Ecto neural progenitor cell (in vitro differentiated cells): ENCODE measurements at places on chromosomes 16 and 17.

DNA sequence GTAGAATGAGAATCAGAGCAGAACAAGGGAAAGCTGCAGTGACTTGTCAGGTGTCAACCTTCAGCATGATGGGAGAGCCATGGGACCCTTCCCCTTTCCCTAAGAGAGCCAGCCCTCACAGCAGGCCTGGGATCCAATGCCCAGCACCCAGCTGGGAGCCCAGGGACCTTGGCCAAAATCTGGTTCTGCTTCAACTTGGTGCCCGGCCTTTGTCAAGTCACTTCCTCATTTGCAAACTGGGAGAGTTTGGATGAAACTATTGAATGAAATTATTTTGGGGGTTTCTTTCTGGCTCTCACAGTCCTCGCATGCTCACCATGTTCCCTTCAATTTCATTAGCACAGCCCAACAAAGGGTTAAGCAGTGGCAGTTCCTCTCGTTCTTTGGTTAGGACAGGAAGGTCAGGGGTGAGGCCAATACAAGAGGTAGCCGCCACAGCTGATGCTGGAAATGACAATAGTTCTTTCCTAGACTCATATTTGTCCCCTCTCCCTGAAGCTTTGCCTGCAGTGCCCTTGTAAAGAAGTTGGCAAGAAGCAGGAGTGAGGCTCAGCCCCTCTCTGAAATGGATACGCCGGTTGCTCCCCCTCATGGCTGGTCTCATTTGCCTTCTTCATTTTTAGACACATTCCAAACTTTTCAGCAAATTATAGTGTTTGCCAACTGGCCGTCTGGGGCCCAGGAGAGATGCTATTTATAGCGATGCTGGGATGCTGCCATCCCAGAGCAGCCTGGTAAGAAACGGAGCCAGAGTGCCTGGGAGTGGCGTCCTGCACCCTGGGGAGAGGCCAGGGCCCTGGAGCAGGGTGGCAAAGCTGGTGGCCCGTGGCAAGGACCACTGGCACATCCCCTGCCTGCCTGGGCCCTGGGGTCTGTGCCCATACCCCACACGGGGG is 34.5 kb upstream of the MEOX1 start:
- no peak for DNase-seq

DNA sequence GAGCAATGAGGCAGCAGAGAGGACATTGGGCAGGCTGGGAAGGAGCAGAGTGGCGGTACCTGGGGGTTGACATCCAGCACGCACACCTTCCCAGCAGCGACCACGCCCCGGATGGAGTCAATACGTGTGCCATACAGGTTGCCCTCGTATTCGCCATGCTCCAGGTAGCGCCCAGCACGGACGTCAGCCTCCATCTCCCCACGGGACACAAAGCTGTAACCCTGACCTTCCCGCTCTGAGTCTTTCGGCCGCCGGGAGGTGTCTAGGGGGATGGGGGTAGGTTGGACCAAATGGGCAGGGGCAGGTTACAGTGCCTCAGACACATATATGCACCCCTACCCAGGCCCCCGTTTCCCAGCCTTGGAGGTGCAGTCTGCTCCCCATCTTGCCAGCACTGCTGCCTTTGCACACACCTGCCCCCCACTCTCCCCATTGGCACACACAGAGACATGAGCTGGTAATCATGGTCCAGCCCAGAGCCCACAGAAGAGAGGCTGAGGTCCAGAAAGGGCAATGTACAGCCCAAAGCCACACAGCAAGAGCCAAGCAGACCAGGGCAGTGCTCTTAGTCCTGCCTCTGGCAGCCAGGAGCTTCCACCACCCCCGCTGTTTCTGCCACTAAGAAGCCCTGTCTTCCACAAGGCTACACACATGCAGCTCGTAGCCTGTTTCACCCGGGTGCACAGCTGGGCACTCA is 27.5 kb downstream of the MPP2 start:
- DNase-seq, result no peak

GRCh38 chr17:17036524-17036998 is 5.7 kb upstream of the MPRIP start:
- DNase-seq, result no peak

GRCh38 chr17:4604111-4604644 is 19.8 kb downstream of the SMTNL2 start:
- no peak for DNase-seq

GRCh38 chr16:14321542-14321941 is 250.4 kb downstream of the MRTFB start:
- no peak for DNase-seq

DNA sequence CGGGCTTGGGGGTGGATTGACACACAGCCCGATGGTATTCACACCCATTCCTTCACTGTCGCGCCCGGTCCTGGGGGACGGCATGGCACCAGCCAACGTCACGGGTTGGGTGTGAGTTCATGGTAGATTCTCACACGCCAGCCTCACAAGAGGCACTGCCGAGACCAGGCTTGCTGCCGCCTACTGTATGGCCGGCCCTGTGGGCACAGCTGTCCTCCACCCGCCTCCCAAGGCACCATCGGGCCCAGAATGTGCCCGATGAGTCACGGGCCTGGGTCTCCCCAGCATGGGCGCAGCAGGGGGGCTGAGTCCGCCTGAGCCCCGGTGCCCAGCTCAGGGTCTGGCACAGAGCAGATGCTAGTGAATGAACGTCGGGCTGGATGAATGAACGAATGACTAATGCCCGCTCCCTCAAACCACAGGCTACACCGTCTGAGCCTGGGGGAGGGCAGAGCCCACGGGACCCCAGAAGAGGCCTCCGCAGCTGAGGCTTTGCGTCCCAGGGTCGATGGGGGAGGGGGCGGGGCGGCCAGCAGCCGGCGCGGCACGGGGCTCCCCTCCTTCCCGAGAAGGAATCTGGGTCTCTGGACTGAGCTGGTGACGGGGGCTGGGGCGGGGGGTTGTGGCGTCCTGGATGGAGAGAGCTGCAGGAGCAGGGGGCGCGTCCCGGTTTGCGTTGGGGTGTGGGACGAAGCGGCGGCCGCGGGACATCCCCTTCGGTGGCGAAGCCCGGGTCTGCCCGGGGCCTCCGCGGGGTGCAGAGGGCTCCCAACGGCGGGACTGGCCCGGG is 829 bp downstream of the PITPNM3 start:
- DNase-seq, result peak; percentile 76

DNA sequence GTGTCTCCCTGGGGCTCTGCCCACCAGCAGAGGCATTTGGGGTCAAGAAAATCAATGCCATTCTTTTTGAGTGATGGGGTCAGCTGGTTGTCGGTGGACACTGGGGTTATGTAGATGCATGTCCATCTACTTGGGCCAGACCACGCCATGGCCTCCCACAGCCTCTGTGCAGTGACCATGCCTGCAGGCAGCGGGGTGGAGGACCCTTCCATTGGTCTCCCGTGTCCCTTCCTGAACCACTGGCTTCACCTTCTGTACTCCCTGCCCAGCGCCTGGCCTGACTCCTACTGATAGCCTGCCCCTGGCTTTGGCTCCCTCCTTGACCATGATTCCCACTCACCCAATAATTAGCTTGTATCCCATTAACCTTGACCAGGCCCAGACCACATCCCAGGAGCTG is 28.0 kb upstream of the SPNS3 start:
- no peak for DNase-seq

DNA sequence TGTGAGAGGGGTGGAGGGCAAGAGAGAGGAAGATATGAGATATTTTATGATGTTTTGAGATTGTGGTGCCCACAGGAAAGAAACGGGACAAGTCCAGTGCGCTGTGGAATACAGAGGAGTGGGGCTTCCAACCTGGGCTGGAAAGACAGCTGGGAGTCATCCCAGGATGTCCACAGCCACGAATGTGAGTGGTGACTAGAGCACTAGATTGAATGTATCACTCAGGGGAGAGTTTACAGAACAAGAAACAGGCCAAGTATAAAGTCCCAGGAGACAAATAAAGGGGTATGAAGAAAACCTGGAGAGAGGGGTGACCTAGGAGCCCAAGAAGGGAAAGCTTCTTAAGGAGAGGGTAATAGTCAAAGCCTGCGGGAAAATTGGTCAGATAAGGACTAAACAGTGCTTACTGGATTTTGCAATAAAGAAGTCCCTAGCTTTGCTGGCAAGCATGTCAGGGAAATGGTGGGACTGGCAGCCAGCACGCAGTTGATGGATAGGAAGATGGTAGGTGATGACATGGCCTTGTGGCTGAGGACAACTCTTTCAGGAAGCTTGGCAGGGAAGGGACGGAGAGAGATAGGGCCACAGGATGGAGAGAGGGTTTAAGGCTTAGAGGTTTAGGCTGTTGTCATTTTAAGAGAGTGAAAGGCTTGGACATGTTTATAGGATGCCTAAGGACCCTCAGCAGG is 114.5 kb downstream of the AXIN2 start:
- no peak for DNase-seq

DNA sequence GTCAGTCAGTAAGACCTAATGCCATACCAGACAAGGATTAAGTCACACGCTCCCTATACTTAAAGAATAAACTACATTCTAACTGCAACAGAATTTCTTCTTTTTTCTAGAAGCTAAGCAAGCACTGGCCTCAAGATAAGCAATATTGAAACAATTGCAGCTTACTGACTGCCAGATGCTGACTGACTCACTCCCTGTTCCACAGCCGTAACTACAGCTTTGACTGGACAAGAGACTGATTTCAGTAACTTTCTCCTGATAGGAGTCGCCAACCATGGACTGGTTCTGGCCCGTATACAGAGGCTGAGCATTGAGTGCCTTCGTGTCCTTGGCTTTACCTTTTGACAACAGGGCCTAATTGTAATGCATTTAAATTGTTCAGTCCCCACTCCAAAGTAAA is 67.9 kb downstream of the TRIM37 start:
- no peak for DNase-seq

GRCh38 chr16:1791943-1792812 is 1.3 kb downstream of the IGFALS start:
- DNase-seq, result no peak

DNA sequence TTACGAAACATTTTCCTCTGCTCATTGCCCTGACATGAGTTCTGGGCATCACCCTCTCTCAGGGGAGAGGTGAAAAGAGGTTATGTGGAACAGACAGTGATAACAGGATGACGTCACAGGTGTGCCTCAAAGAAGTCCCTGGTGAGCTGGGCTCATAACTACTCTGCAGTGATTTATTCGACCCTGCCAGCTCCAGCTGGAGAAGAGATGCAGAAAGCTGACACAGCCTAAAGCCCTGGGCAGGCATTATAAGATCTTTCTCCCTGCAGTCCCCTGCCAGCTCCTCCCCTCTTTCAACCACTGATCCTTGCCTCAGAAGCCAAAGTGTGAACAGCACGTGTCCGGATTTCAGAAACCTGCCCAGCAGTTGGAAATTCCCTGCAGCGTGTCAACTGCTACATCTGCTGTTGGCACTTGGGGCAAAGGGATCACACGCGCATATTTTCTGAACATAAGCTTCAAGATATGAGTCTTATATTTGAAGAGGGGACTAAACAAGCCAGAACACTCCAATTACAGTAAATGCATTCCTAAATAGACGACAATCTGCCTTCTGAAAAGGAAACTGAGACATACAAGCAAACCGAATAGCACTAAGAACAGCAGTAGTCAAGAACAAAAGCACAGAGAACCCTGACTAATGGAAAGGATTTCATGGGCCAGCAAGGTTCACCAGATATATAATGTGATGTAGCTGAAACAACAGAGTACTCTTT is 80.5 kb downstream of the SMG6 start:
- no peak for DNase-seq

GRCh38 chr17:61567045-61567802 is 23.8 kb downstream of the NACA2 start:
- no peak for DNase-seq

DNA sequence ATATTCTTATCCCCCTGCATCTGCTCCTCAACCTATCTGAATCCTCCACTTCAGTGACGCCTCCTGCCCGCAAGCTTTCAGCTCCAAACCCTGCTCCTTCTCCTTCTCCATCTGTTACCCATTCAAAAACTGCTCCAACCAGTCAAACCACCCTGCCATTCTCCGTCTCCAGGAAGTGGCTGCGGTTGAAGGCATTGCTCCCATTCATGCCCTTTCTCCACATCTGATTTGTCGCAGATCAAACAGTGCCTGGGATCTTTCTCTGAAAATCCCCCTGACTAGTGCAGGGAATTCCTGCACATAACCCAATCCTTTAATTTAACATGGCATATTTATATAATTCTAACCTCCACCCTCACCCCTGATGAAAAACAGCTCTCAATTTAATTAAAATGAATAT is 56.3 kb downstream of the SLFN5 start:
- no peak for DNase-seq

- DNase-seq, result peak; percentile 87
These were observed 90.5 kb upstream of the SOX9 start for GRCh38 chr17:72030067-72030899.

DNA sequence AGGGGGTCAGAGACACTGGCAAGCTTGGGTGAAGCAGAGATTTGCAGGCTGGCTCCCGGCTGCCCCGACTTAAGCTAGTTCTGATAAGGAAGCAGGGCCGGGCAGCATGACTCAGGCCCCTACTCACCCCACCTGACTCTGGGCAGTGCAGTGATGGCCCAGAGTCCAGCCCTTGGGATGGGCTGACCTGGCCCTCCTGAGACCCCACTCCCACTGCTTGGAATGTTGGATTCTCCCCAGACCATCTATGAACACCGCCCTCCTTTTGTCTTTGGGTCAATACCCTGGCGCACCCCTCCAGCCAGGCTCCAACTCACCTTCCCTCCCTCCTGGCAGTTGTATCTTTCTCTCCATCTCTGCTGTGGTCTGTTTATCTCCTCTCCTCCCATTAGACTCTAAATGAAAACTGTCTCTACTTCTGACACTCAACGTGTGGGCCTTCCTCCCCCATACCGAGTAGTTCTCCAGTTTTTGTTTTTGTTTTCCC is 21.0 kb downstream of the LGALS3BP start:
- DNase-seq, result no peak

GRCh38 chr16:17026600-17027242 is 444.0 kb downstream of the XYLT1 start:
- DNase-seq, result no peak

DNA sequence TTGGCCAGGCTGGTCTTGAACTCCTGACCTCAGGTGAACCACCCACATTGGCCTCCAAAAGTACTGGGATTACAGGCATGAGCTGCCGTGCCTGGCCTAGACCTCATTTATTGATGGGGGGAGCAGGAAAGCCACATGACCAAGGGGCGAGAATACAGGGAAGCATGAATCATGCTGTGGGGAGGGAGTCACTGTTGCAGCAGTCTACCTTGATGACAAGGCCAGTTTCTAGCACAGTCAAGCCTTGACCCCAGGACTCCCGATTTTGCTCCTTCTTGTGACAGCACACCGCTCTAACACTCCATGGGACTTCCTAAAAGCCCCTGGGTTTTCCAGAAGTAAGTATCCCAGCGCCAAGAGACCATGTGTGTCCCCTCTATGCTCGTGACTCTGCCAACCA is 42.9 kb upstream of the IRF8 start:
- no peak for DNase-seq

- no peak for DNase-seq
These were observed 96.3 kb downstream of the CYLD start for GRCh38 chr16:50838165-50838564.

DNA sequence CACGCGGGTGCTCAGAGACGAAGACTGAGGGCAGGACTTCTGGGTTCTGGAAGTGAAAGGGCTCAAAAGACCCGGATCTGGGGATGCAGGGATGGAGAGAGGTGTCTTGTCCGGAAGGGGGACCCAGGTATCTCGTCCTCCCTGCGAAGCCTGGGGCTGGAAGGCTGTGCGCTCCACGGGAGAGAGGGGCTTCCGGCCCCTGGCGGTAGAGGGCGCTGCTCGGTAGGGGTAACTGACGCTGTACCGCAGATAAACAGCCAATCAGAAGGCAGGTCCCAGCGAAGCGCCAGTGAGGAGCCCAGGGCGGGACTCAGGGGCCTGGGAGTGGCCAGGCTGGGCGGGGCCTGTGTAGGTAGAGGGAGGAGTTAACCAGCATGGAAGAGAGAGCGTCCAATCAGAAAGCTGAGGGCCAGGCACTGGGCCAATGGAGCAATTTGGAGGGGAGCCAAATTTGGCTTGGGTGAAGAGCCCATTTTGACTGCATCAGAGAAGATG is 804 bp downstream of the TGFB1I1 start:
- DNase-seq, result no peak
